Naive thymus-derived CD8-positive, alpha-beta T cell (primary cell): ENCODE measurements at places on chromosomes 12 and 14.

- DNase-seq, result no peak
These were observed 20.7 kb upstream of the TUBA1C start for GRCh38 chr12:49244176-49244575.

DNA sequence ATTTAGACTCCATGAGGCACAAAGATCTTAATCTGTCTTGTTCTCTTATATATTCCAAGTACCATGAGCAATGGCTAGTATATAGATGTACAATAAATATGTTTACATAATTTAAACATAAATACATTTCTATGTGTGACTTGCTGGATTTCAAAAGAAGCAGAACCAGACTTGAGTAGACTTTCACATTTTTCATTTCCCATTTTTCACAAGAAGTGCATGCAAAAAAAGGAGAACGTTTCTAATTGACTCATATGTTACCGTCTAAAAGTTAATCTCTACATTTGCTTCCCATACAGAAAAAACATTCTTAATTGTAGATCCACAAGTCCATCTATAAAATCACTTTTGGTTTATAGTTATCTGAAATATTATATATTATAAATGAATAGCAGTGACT is 256.5 kb upstream of the USP15 start:
- no peak for DNase-seq

DNA sequence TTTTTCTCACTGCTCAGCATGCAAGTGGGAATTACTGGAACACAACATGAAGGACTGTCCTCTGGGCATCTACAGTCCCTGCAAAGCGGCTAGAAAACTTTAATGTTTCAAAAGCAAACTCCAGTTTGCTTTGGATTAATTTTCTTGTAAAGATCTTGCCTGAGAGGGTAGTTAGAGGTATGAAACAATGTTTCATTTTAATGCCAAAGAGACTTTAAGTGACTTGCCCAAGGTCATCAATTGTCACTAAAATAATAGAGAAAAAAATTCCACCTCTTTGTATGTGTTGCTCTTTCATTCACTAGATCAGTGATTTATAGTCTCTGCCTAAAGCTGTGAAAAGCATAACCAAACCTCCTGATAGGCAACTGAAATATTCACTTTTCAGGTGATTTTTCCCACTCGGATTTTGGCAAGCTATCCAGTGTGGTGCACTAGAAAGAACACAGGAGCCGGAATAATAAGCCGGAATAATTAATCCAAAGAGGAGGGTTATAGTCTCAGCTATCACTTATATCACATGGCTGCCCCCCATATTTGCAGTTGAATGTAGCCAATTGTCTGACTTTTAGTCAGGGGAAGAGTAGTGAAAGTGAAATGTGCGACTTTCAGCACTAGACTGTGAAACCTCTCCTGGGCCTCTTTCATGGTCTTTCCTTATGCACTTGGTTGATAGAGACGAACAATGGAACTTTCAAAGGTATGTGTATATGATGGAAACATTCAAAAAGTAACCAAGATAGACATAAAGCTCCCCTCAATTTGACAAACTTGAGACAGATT is 107.7 kb downstream of the SLC6A15 start:
- DNase-seq, result no peak

- DNase-seq, result no peak
These were observed 5.7 kb downstream of the FNTB start for GRCh38 chr14:64992328-64992885.

GRCh38 chr12:41286426-41286825 is 98.3 kb downstream of the PDZRN4 start:
- DNase-seq, result no peak

- DNase-seq, result no peak
These were observed 11.6 kb upstream of the CLEC4D start for GRCh38 chr12:8501720-8502119.
